Lung microvascular endothelial cell (primary cell): ENCODE measurements at places on chromosomes 6 and 20. TPM values are rescaled to one million over a fixed set of nuclear protein-coding genes. Genes with fewer than 3 reads are reported as not detected.

Gene NECAB3
- total RNA-seq: 7.2 and 9.7 TPM in 2 replicates

Gene CRISP2
- total RNA-seq: not detected in 2 replicates

Gene SLC32A1
- not detected in 2 replicates for total RNA-seq

Gene ZKSCAN4
- 3.1 and 4.0 TPM in 2 replicates for total RNA-seq

Gene MYCT1
- total RNA-seq: 170 and 256 TPM in 2 replicates

- DNase-seq: peak; percentile 28
Observed at GRCh38 chr6:43455531-43456428, at the start of gene DLK2. Gene DLK2 (minus strand): TSS chr6:43455548. CDS start chr6:43454825, 723 bp downstream.

DNA sequence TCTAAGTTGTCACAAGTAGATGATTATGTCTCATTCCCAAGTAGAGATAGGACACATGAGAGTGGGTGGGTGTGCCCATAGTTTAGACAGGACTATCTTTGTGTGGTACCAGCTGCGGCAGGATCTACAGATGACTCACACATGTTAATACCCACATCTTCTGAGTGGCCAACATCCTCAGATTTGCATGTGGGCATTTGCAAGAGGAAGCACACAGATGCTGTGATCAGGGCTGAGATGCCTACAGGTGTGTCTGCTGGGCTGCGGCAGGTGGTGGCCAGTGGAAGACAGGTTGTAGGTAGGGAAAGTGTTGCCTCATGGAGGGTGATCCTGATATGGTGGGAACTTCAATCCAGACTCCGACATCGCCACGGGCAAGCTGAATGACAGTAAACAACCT is 50.8 kb downstream of the UTRN start:
- DNase-seq: no peak

DNA sequence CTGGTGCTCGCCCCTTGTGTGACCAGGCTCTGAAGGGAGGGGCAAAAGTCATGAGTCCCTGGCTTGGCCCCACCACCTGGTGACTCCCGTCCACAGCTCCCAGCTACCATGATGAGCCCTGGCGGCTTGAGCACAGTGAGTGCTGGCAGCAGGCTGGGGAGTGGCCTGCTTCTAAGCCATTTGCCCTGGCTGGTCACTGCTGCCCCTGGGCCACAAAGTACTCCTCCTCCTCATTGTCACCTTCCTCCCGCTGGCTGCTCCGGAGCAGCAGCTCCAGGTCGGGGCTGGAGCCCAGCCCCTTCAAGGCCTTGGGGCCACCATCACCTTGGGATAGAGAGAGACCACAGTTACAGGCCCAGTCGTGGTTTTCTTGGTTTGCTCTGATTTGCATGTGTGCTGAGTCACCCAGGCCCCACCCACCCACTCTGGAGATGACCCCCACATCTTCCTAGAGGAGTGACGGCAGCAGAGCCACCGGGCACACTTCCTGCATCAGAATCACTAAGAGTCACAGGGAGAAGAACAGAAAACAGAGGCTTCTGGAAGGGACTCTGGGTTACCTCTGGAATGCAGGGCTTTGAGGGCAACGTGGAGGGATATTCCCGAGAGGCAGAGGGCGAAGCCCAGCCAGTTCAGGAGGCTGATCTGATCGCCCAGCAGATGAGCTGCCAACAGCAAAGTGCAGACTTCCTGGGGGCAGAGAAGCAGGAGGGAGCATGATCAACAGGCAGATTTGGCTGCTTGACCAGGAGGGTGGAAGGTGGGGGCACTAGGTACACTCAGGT is 42.1 kb upstream of the CDH22 start:
- DNase-seq: no peak

DNA sequence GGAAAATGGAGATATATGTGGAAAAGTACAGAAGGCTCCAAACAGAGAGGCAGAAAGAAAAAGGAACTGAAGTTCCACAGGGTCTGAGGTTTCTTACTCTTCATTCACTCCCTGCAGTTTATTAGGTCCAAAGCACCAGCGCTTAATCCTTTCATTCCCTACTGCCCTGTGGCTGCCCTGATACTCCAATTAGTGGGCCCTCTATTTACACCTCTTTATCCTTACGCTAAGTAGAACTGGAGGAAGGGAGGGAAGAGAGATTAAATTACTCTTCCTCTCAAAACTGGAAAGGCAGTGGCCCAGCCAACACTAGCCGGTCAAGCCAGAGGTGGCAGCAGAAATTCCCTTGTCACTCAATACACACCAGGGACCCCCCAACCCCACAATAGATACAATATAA is 20.4 kb downstream of the TRERF1 start:
- no peak for DNase-seq

- DNase-seq: no peak
Observed at GRCh38 chr6:89339565-89339964, 13.0 kb downstream of the UBE2J1 start.

DNA sequence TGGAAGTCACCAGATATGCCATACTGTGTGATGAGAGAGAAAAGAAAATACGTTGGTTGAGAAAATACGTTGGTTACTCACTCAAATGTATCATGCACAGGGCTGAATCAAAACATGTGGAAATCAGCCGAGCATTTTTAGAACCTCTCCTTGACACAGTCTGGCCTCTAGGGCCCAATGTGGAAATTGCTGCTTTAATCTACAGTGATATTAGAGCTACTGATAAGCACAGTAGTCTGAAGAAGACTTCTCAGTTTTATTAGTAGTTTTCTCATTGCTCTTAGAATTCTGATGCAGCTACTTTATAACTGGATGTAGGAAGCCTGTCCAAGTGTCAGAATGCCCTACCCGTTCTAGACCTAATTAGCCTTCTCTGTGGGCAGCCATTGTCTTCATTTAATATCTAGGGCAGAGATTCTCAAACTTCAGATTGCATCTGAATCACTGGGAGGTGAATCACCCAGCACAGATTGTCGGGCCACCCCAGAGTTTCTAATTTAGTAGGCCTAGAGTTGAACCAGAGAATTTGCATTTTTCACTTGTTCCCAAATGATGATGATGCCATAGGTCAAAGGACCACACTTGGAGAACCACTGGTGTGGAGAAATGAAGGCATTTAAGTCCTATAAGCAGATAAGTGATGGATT is 229.1 kb downstream of the PLCB1 start:
- peak; percentile 15 for DNase-seq

DNA sequence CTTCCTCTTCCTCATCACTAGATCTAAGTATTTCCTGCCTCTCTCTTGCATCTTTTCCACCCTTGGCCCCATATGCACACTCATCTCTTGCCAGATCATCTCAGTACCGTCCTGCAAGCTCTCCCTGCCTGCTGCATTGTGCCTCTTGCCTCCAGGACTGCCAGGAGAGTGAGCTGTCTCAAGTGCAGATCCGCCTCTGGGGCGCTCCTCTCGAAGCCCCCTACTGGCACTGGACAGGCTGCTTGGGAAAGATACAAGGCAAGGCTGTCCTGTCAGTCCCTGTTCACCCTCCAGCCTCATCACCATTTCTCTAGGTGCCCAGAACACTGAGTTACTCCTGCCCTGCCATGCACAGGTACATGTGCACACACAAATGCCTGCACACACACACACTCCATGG is 10.2 kb downstream of the SYNDIG1 start:
- no peak for DNase-seq

- DNase-seq: no peak
Observed at GRCh38 chr6:9862603-9863167, 552.2 kb downstream of the TFAP2A start.

DNA sequence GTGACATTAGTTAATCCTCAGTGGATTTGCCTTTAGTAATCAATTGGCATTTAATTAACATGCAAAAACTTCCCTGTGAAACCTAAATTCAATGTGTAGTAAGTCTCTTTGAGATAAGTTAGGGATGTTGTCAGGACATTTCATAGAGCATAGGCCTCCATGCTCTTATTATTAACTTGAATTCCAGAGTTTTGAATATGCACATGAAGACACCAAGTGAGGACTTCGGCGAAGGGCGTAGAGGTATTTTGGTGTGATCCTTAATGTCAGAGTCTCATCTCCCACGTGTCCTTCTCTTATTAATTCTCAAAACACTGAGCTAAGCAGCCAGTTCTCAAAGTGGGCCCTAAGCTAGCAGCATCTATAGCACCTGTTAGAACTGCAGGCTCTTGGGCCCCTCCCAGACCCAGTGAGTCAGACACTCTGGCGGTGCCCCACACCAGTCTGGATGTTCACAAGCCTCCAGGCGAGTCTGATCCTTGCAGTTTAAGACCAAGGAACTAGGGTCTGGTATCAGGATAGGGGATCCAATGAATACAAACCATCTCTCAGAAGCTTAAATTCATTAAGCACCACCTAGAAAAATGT is 292.1 kb downstream of the QKI start:
- no peak for DNase-seq

GRCh38 chr6:105593805-105594671 is 191.2 kb upstream of the PREP start:
- no peak for DNase-seq

GRCh38 chr6:116104636-116105035 is 4.0 kb downstream of the NT5DC1 start:
- no peak for DNase-seq

- DNase-seq: no peak
Observed at GRCh38 chr6:80289727-80290126, 183.3 kb downstream of the BCKDHB start.

- peak; percentile 98 for DNase-seq
Observed at GRCh38 chr6:32153564-32154513, at the start of gene PPT2. Gene PPT2 (plus strand): TSS chr6:32154141. CDS start chr6:32154595, 454 bp downstream.

DNA sequence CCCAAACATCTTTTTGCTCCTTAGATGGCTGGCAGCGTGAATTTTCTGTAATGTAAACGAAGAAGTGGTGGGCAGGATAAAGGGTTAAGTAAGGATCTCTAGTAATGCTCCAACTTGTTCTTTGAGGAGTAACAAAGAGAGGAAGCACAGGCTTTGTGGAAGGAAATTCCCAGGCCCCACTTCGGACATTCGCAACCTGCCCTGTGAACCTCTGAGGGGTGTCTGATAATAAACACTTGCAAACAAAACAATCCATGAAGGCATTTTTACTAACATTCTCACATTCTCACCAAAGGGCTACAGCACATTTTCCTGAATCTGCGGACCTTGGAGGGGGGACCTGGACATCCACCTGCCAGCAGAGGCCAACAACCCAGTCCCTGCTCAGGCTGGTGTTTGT is 25.8 kb upstream of the ADGRF5 start:
- DNase-seq: peak; percentile 89

GRCh38 chr20:51350941-51351631 is 191.4 kb downstream of the NFATC2 start:
- no peak for DNase-seq

DNA sequence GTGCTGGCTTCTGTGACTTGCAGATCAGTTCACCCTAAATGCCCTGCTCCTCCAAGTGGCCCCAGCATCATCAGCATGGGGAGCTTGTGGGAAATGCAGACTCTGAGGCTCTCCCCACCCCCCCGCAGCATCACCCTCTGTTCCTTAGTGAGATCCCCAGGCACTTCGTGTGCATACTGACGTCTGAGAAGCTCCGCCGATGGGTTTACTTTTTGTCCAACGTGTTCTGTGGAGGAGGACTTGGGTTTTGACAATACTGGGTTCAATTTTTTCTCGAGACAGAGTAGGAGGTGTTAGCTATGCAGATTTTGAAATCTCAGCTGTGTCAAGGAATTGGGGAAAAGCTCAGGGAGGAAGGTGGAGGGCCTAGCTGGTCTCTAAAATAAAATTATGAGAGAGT is 38.3 kb upstream of the ZNF831 start:
- no peak for DNase-seq

DNA sequence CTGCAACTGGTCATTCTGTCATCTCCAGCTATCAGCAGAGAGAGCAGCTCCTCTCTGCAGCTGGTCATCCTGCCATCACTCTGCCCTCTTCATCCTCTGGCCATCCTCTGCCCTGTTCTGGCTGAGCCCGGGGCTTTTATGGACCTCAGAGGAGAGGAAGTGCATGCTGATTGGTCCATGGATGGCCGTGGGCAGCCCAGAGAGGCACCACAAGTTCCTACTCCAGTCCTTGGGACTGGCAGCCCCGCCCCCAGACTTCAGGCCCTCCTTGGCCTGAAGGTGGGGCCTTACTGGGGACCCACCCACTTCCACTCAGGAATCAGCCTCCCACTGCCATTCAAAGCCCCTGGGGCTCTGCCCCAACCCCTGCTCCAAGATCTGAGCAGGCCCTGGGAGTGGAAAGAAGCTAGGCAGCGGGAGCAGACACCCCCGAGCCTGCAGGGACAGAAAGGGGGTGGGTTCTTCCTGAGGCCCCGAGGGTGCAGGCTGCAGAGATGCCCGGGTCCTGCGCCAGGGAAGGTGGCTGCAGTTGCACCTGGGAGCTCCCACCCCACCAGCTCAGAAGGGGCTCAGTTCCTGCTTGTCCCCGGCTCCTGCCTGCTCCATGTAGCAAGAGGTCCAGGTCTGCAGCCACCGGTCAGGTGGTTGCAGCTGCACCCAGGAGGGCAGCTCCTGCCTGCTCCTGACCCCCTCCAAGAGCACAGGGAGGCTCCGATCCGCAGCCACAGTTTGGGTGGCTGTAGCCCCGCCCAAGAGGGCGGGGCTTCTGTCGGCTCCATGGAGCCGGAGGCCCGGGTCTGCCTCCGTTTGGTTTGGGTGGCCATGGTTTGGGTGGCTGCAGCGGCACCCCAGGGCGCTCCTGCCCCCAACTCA is 34.1 kb upstream of the HMGA1 start:
- no peak for DNase-seq

- DNase-seq: no peak
Observed at GRCh38 chr6:28139860-28140543, 1.7 kb upstream of the ZKSCAN8 start.

DNA sequence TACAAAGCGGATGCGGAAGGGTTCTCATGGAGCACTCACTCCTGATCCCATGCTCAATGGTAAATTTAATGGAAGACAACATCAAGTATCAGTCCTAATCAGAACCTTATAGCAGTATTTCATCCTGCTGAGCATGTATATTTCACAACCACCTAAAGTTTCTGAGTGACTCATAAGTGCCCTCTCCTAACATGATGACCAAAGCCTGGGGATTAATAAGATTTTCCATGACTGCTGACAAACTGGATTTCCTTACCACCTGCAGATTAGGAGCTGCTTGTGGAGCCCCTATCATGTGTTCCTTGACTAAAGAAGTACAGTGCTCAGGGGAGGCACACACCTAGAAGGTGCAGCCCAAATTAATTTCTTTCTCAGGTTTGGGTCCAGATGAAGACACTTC is 112.8 kb downstream of the INSM1 start:
- peak; percentile 16 for DNase-seq

- DNase-seq: no peak
Observed at GRCh38 chr6:34695729-34696188, 808 bp downstream of the ILRUN start.

- DNase-seq: no peak
Observed at GRCh38 chr6:25301362-25301761, 22.2 kb downstream of the CARMIL1 start.

GRCh38 chr20:46060301-46060881 is 29.4 kb downstream of the NCOA5 start:
- DNase-seq: peak; percentile 53

- DNase-seq: no peak
Observed at GRCh38 chr20:47125758-47126591, 230.5 kb downstream of the ZMYND8 start.

DNA sequence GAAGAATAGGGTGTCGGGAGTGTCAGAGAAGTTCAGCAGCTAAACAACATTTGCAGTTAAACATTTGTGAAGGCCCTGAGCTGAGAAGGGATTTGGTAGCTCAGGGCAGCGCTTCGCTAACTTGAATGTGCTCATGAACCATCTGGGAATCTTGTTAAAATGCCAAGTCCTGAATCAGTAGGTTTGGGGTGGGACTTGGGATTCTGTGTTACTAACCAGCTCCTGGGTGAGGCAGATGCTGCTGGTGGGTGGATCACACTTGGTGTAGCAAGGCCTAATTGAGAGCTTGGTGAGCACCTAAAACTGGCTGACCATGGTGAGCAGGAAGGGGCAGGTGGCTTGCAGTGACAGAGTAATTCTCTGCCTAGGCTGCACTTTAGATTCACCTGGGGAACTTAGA is 5.9 kb downstream of the PTPRA start:
- no peak for DNase-seq
